ENCODE measurements at places on chromosomes 4 and X.

DNA sequence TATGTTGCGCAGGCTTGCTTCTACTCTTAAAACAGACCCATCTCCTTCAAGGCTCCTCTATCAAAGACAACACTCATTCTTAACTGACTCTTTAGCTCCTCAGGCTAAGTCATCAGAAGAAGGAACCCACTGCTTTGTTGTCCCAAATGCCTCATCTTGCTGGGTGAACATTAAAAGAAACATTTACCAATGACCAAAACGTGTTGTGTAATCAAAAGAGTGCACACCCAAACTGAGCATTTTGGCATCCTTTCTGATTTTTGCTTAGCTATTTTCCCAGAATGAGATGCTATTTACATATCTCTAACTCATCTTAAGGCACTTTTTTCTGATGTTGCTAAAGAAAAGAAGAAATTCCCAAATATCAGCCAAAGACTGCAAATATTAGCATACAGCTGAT is 131.7 kb upstream of the VCX3A start:
- DNase-seq = no peak

GRCh38 chrX:23612846-23613245 is 54.4 kb upstream of the PRDX4 start:
- no peak for DNase-seq

DNA sequence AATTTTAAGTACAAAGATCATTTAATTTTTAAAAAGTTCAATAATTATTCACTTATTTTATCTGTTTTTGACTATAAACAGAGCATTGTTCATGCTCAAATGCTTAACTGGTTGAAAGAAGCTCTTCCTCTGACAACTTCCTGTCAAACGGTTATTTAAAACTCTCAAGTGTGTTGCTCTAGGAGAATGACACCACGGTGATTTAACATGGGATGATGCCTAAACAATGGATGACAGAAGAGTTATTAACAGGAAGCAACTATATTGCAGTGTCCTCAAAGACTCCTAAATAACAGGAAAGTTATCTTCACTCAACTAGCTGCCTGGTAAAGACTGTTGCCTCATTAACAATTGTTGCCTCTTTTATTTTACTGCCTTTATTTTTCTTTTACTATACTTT is 509.6 kb downstream of the PACRGL start:
- DNase-seq = no peak

DNA sequence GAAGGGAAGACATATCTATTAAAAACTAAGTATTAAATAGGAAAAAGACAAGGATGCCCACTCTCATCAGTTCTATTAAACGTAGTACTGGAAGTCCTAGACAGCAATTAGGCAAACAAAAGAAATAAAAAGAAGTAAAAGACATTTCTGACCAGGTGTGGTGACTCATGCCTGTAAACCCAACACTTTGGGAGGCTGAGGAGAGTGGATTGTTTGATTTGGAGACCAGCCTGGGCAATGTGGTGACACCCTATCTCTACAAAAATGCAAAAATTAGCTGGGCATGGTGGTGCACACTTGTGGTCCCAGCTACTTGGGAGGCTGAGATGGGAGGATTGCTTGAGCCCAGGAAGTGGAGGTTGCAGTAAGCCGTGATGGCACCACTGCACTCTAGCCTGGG is 1071.8 kb downstream of the FAT4 start:
- no peak for DNase-seq

DNA sequence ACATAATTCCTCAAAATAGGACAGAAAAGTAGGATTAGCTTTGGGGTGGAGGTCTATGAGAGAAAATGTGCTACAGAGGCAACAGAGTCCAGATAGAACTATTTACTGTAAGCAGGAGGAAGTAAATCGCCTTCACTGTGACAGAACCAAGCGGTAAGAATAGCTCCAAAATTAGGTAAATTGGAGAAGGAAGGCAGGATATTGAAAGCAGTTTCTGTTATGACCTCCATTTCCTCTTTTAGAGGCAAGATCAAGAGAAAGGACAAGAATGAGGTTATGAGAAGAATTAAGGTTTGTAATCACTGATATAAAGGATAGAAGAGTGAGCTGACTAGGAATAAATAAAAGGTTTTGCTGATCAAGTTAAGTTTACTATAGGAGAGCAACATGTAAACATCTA is 44.1 kb upstream of the NEUROG2 start:
- DNase-seq = no peak

GRCh38 chr4:180448306-180448705 is 1794.9 kb upstream of the TENM3 start:
- DNase-seq = no peak

GRCh38 chr4:187929024-187929423 is 66.5 kb upstream of the ZFP42 start:
- no peak for DNase-seq

DNA sequence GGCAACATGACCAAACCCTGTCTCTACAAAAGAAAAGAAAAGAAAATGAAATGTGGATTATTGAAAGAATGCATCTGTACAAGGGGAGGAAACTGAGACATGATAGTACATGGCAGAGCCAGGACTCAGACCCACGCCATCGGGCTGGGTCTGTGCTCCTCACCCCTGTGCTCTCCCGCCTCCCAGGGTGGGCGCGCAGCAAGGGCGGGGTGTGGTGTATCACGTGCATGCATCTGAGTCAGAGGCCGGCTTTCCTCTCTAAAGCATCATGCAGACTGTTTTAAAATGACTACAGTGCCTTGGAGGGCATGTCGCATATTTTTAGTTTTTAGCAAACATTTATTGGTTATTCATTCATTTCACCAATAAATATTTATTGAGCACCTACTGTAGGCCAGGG is 47.8 kb downstream of the HTT-AS start:
- no peak for DNase-seq

- DNase-seq = no peak
Measured at GRCh38 chrX:41386222-41386990, 52.4 kb downstream of the DDX3X start.

DNA sequence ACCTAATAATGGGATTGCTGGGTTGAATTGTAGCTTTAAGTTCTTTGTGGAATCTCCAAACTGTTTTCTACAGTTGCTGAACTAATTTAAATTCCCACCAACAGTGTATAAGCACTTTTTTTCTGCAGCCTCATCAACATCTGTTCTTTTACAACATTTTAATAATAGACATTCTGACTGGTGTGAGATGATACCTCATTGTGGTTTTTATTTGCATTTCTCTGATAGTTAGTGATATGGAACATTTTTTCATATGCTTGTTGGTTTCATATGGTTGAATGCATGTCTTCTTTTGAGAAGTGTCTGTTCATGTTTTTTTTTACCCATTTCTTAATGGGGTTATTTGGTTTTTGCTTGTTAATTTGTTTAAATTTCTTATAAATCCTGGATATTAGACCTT is 1718.9 kb downstream of the C4orf33 start:
- DNase-seq = no peak

DNA sequence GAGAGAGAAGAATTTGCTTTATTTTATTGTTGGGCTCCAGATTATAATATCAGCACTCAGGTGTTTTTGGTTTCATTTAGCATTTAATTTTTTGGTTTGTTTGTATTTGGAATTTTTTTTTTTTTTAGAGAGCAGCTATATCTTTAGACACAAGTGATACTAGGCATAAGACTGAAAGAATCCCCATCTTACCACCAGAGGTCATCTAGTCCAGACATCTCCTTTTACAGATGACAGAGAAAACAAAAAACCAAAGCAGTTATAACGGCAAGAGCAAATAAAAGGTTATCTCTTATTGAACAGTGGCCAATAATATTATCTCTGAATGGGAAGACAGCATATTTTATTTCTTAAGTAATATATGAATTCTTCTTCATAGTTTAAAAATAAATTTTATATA is 22.8 kb downstream of the USP38 start:
- DNase-seq = no peak

- no peak for DNase-seq
Measured at GRCh38 chrX:64642482-64642881, 247.2 kb upstream of the MTMR8 start.

GRCh38 chr4:79083406-79084010 is 144.3 kb upstream of the PAQR3 start:
- DNase-seq = no peak

DNA sequence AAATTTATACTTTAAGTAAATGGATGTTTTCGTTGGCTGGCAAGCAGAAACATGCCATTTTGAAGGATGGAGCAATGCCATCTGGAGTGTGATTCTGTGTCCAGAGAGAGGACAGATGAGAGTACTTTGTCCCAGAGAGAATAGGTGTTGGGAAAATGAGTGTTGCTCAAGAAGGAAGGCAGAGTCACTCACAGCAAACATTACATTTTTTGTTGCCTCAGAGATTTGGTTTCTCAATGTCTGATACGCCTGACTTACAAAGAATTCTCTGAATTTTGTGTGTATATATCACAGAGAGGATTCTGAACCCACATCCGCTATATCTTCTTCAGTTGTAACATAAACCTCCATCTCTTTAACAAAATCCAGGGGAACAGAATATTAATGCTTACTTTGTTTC is 102.8 kb upstream of the PCDH18 start:
- DNase-seq = no peak

DNA sequence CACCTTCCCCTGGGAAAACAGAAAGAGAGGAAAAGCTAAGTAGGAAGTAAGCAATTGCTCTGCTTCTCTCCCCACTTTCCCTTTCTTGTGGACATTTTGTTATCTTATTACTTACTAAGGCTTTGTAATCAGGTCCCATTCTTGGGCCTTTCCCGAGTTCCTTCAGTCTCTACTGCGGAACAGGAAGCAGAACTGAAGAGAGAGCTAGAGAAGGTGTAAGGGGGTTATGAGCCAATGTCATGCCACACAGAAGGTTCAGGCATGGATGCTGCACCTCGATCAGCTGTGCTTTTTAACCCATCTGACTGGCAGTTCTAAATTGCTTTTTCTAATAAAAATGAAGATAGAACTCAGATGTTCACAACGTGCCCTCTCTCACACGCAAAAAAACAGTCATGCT is 83.6 kb downstream of the MID1 start:
- no peak for DNase-seq
